Occipital lobe (tissue), 3 donors: ENCODE measurements at places on chromosomes 5 and 9.

DNA sequence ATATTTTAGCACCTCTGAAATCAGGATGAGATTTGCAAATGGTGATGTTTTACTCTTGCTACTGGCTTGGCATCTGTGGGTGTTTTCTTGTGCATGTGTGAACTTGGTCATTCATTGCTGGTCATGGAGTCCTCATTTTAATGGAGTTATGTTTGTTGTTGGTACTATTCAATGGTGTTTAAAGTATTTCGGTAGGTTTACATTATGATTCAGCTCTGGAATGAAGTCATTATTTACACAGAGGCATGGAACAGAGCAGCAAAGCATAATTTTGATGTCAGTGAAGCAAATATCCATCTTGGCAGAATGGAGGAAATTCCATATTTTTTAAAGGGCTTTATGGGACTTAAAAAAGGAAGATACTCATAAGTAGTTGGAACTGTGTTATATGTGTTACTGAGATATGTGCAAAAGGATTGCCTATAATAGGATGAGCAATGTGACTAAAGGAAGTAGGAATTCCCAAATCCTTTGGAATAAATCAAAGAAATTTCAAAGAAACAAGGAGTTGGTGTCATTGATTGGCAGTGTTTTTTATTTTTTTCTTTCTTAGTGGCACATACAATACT lies 147.4 kb downstream of the ACTBL2 start:
- DNase-seq = no peak

DNA sequence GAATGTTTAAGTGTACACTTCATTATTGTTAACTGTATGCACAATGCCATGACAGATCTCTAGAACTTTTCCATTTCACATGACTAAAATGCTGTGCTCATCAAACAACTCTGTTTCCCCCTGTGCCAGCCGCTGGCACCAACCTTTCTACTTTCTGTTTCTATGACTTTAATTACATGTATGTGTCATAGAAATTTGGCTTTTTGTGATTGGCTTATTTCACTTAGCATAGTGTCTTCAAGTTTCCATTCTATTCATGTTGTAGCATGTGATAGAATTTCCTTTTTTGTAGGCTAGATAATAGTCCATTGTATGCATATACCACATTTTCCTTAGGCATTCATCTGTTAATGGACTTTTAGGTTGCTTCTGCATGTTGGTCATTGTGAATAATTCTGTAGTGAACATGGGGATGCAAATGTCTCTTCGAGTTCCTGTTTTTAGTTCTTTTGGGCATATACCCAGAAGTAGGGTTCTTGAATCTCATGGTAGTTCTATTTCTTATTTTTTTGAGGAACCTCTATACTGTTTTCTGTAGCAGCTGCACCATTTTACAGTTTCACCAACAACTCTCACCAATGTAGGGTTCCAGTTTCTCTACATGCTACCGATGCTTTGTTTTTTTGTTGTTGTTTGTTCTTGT lies 184.4 kb upstream of the DMRT1 start:
- no peak for DNase-seq

DNA sequence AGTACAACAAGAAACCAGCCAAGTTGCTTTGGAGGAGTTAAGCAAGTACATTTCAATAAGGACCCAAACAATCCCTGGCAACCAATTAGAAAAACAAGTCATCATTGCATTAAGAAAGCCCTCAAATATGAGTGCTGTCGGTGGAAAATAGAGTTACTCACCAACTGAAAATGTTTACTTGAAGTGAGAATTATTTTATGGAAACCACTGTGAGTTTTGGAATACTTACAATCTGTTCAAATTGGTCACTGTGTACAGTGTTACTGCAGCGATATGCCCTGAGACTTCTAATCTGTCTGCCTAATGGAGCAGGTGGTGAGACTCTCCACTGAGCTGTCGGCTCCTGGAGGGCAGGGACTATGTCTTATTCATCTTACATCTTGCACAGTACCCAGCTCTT lies 1073.2 kb upstream of the DMAC1 start:
- no peak for DNase-seq

- DNase-seq = peak; percentile 23
Observed at GRCh38 chr5:163695830-163696578, 190.6 kb downstream of the MAT2B start.

GRCh38 chr9:117093891-117094844 lies 320.7 kb downstream of the ASTN2 start:
- DNase-seq = no peak

DNA sequence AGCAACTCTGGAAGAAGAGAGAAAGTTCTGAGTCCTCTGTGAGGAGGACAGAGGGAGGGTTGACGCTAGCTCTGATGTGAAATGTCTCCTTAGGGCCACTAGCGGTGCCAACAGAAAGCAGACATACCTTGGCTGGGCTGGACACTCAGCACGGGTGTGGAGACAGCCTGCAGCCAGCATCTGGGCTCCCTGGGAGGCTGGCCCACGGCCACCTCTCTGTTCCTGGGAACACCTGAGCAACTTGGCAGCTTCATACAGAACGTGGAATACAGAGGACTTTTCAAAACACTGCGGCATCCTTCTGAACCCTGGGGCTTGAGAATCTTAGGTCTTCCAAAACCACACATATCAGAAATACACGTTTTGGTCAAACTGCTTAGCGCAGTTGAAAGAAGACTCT lies 269.1 kb downstream of the FSTL4 start:
- DNase-seq = no peak

DNA sequence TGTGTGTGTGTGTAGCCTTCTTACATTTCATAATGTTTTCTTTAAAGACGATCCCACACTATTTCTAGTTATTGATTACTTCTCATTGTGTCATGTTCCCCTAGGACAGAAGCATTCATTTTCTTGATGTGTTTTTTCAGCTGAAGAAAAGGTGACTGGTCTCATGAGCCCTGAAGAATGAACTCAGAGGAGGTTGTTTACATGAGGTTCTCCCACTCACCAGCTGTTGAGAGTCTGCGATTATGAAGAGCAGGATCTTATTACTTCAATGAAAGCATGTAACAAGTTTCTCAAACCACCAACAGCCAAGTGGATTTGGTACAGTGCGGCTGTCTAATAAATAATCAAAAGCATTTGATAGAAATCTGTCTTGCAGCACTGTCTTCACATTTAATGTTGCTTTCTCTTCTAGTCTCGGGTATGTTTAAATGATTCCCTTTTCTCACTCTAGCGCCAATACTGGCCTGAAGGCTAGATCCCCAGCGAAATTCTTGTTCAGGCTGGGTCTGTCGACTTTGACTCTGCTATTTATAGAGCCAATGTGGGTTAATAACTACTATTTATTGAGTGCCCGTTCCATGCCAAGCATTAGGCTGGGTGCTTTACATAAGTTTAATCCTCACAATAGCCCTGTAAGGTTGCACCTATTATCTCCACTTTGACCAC lies 9.6 kb upstream of the FSD1L start:
- DNase-seq = no peak

- no peak for DNase-seq
Observed at GRCh38 chr9:15403155-15403554, 19.5 kb upstream of the SNAPC3 start.

DNA sequence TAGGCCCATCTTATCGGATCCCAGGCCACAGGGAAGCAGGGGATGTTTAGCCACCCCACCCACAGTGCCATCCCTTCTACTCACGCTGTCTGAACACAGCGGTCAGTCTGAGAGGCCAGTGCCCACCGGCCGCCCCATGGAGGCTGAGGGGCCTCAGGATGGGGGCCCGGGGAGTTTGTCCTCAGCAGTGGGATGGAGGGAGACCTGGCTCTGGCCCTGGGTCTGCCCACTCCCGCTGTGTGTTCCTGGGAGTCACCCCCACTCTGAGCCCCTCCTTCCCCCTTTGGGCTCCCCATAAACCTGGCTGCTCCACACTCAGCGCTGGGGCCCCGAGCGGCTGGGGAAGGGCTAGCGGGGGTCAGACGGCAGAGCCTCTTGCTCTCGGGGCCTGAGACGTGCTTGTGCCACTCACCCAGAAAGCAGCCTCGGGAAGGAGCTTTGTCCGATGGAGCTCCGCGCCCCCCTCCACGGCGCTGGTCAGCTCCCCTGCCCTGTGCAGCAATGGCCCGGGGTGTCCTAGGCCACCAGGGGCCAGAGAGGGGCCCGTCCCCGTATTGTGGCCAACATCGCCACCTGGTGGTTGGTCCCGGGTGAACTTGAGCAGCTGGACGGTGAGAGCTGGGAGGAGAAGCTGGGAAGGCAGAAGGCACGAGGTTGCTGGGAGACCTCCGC lies 10.9 kb upstream of the LAMC3 start:
- DNase-seq = no peak

GRCh38 chr5:27041372-27041771 lies 3.0 kb upstream of the CDH9 start:
- no peak for DNase-seq

DNA sequence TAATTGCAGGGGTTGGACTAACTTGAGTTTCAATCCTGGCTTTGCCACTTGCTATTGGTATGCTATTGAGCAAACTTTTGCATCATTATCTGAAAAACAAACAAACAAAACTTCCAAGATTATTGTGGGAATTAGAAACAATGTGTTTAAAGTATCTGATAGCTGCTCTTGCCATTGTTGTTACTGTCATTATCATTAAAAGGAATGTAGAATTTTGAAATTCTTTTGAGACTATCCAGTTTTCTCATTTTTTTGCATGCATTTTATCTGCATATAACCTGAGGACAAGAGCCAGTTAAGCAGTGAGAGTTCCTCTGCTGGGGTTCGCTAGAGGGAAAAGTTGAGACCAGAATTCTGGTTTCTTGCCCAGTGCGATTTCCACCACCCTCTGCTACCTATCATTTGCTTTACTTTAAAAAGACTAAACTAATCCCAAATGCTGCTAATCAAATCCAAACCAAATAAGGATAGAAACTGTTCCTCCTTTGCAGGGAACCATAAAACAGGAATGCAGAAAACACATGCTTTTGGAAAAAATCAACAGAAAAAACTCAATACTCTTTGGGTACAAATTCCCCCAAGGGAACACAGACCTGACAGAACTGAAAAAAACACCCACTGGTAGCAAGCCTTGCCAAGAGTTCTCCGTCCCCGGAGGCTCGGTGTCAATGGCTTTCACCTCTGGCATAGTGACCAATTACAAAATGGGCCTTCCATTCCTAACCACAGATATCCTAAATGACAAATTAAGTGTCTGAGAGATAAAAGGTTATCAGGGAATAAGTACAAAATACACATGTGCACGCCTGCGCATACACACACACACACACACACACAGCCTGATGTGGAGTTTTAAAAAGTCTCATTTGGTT lies 373.7 kb downstream of the ARL15 start:
- no peak for DNase-seq

DNA sequence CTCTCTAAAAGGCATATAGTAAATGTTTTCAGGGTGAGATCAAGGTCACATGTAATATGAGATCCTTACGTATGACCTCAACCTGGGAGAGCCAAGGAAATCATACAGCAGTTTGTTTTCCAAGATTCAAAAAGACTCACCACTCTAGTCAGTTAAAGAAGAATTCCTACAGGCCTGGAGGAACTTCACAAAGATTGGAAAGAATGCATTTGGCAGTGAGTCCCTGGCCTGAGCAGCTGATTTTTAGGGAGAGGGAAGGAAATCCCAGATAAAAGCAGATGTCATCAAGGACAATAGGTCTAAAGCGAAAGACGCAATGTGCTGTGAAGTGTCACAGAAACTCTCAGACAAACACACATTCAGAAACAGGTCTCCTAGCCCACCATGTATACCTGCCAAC lies 424.0 kb upstream of the ZNF462 start:
- DNase-seq = no peak

GRCh38 chr5:60092671-60093422 lies 199.3 kb upstream of the PDE4D start:
- DNase-seq = no peak

DNA sequence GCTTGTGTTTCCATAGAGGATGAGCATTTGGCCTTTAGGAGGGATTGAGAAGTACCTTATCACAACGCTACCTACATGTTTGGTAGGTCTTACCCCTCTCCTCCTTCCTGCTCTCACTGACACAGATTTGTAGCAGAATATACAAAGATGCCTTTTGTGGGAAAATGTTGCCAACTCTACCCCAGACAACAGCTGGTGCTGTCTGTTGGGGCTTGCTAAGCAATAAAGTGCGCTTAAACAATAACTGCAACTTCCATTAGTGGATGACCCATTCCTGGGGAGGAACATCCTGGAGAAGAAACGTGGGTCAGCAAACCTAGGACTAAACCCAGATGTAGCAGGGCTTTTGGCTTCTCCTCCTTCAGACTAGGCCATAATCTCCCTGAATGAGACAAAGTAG lies 174.3 kb downstream of the EFNA5 start:
- DNase-seq = no peak

DNA sequence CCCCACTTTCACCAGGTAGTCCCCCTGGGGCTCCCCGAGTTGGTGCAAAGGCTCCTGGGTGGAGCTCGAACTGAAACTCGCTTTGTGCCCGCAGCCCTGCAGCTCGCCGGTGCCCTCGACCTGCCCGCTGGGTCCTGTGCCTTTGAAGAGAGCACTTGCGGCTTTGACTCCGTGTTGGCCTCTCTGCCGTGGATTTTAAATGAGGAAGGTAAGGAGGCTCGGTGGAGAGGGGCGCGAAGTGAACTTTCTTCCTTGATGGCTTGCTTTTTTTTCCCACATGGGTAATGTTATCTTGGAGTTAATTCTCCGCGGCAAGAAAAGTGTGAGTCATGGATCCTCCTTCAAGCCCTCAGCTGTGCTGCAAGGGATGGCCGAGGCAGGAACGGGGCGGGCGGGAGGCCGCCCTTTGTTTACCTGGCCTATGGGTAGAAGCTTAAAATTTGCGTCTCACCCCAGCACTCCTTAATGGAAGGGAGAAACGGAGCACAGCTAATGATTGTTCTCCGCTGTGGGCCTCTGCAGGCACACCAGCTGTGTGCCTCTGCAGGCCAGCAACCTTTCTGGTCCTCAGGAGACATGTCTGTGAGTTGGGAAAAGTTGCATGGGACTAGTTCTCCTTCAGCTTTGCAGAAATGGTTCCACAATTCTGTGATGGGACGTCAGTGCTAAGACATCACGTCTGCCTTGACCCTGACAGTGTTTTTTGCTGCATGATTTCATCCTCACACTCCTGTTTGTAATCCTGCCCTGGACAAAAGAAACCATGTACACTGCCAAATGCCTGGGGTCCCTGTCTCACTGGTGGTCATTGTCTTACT lies 1.1 kb downstream of the MAMDC2 start:
- DNase-seq = no peak

- DNase-seq = no peak
Observed at GRCh38 chr9:134897584-134898170, 17.1 kb downstream of the FCN2 start.

- DNase-seq = no peak
Observed at GRCh38 chr9:120905315-120906164, 21.1 kb downstream of the TRAF1 start.

DNA sequence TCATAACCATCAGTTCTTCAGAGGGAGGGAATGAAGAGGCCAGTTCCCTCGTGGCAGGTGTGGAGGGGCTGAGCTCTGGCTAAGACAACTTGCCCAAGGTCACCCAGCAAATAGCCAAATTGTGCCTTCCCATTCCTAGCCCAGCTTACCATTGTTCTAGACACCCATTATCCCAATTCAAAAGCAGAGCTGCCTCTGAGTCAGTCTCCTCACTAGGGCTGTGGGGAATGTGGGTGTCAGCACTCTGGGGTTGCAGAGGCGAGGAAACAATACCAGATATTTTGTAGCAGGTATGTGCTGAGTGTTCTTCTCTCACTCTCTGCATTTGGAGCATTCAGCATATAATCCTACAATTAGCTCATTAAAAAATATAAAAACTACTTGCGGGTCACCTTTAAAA lies 270.8 kb downstream of the PSAT1 start:
- DNase-seq = no peak
